ENCODE measurements at places on chromosomes 5 and 9.
A peak's percentile ranks its signal among the peaks of the same experiment; 100 is the strongest.

GRCh38 chr9:75185585-75186170 lies 97.4 kb downstream of the OSTF1 start:
- DNase-seq = peak; percentile 14

DNA sequence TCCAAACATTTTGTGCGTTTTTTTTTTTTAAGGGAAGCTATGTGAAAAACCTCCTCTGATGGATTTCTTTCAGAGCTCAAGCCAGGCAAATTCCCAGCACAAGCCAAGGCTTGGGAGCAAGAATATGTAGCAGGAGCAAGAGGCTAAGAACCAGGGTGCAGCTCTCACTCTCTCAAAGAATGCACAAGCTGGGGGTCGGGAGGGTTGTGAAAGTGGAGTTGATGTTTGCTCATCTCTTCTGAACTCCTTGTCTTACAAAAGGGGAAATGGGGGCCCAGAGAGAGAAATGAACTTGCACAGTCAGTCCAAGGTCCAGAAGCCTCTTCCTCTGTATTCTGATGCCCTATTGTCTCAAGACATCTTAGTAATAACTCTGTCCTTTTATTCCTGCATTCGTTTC lies 7.7 kb upstream of the TRAF1 start:
- DNase-seq = no peak

- DNase-seq = no peak
These were observed 24.8 kb downstream of the GRIA1 start for GRCh38 chr5:153515301-153515700.

DNA sequence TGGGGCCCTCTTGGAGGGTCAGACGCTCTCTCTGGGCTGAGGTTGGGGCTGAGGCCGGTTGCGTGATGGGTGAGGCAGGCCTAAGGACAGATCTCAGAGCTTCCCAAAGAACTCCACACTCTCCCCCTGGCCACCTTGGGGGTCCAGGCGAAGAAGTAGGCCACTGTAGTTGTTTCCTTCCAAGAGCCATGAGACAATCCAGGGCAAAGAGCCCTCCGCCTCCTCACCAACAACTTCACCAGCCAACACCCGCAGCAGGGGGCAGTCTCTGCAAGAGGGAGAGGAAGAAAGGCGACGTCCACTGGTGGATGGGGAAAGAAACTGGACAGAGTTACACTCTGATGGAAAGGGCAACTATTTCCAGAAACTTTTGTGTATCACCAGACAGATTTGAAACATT lies 10.7 kb downstream of the SLC35A4 start:
- no peak for DNase-seq

Data from effector memory CD4-positive, alpha-beta T cell (primary cell).